Occipital lobe (tissue), 3 donors: ENCODE measurements at places on chromosomes 7 and 10. TPM values are rescaled to one million over a fixed set of nuclear protein-coding genes. Genes with fewer than 3 reads are reported as not detected.

GRCh38 chr7:38318803-38319416 is 45.5 kb upstream of the TARP start:
- DNase-seq: no peak

GRCh38 chr7:87164433-87164832 is 12.2 kb downstream of the DMTF1 start:
- no peak for DNase-seq

Gene PIP
- total RNA-seq: not detected

Gene IDI2
- not detected for total RNA-seq

- DNase-seq: no peak
These were observed 7.9 kb downstream of the KIF5B start for GRCh38 chr10:32048282-32048681.

Gene FKBP6
- total RNA-seq: not detected

Gene UBE3C
- total RNA-seq: 108 TPM

DNA sequence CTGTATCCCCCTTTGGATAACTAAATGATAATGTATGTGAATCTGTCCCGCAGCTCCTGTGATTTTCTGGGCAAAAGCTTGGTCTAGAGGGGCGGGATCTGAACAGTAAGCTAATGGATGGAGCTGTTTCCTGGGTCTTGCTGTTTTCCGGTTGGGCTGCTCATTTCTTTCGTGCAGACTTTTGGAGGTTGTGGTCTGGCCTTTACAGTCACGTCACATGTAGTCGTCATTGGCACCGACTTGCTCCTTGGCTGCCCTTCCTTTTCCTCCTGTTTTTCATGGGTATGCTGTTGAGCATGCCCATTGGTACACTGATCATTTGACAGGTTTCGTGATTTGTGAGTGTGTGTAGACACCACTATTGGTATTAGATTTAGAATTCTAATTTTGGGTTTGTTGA is 2.0 kb downstream of the FBH1 start:
- DNase-seq: no peak

GRCh38 chr10:50234486-50234885 is 16.8 kb downstream of the ASAH2 start:
- DNase-seq: no peak

Gene ARHGAP19
- total RNA-seq: 8.4 TPM

- DNase-seq: no peak
These were observed 386.7 kb upstream of the NPVF start for GRCh38 chr7:25615003-25615402.

Gene ZNF736
- 63.8 TPM for total RNA-seq

- DNase-seq: no peak
These were observed 222.6 kb downstream of the WDR11 start for GRCh38 chr10:121073728-121074127.

Gene ITIH2
- 8.6 TPM for total RNA-seq

DNA sequence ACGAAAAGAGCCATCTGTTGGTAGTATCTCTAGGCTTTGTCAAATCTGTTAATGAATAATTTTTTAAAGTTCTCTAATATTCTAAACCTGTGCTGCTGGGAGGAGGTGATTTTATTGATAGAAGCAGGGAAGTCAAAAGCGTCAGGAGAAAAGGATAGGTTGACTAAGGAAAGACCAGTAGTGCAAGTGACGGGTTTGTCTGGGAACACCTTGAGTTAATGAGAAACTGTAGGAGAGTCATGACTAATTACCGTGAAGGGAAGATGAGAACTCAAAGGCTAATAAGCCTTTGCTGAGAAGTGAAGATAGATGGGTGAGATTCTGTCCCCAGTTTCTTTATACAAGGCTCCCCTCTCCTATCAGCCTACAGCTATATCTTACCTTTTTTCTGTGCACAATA is 5.0 kb upstream of the PDK4 start:
- DNase-seq: no peak

DNA sequence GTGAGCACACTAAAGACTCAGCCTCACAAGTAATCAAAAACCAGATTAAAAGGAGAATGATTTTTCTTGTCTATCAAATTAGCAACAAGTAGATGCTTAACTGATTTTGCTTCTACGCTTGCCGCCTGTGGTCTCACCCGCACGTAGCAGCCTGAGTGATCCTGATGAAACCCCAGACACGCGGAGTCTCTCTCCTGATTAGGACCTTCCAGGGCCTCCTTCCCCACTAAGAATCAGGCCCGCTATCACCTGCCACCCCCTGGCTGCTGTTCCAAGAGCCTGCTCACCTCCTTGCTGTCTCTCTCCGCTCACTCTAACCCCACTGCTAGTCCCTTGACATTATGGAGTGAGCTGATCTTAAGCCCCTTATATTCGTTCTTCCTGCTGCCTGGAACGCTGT is 325.9 kb upstream of the NRP1 start:
- no peak for DNase-seq

- peak; percentile 49 for DNase-seq
These were observed 21.9 kb downstream of the ARID5B start for GRCh38 chr10:61923210-61923949.

- no peak for DNase-seq
These were observed 438.6 kb upstream of the MGMT start for GRCh38 chr10:129028451-129028850.

Gene HSPA12A
- total RNA-seq: 17.3 TPM

- DNase-seq: no peak
These were observed 83.4 kb upstream of the NUPR2 start for GRCh38 chr7:56199639-56200038.

- DNase-seq: no peak
These were observed 473.9 kb downstream of the AUTS2 start for GRCh38 chr7:70072220-70072619.

- no peak for DNase-seq
These were observed 278.7 kb upstream of the PHYHIPL start for GRCh38 chr10:58897708-58898107.

GRCh38 chr7:77409739-77410547 is 6.2 kb downstream of the GSAP start:
- DNase-seq: no peak

DNA sequence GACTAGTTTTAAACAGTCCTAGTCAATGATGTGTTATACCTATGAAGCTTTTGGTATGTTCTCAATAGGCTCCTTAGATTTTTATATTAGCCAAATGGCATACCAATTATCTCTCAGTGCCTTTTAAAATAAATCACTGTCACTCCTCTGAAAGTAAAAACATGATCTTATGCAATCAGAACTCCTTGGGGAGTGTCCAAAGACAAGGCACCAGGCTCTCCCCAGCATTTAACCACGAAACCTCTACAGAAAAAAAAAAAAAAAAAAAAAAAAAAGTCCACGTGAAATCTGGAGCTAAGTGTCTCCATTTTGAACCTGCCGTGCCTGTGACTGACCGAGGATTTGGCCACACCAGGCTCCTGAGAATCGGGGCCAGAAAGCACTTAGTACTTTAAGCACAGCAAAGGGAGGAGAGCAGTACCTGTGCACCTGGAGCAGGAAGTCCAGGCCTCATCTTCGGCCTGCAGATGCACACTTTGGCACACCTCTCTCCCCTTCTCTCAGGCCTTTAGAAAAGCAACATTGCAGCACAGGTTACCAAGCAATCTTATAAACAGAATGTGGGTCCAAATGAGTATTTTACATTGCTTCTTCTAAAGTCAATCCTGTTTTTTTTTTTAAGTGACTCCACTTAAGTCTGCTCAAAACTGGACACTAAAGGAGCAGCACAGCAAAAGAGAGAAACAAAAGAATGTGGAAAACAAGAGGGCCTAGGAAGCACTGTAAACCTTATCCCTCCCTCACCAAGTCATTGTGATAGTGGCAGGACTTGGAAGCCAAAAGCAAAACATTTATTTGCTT is 1.5 kb downstream of the FAM13C start:
- no peak for DNase-seq

GRCh38 chr7:150983893-150984368 is 5.8 kb upstream of the KCNH2 start:
- DNase-seq: no peak

DNA sequence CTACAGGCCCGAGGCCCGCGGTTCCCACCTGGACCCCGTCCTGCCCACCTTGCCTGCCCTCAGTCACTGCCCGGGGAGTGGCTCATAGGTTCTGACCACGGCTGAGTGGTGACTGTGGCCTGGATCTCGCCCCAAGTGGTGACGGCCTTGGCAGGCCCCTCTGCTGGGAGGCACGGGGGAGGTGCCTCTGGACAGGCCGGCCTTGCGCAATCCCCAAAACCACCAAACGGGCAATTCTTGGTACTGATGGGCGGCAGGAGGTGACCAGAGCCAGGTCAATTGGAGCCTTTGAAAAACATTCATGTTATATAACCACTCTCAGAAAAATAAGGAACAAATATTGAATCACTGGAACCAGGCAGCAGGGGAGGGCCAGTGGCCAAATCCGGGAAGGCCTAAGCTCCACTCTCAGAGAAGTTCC is 83.4 kb downstream of the PRKAG2 start:
- DNase-seq: no peak

DNA sequence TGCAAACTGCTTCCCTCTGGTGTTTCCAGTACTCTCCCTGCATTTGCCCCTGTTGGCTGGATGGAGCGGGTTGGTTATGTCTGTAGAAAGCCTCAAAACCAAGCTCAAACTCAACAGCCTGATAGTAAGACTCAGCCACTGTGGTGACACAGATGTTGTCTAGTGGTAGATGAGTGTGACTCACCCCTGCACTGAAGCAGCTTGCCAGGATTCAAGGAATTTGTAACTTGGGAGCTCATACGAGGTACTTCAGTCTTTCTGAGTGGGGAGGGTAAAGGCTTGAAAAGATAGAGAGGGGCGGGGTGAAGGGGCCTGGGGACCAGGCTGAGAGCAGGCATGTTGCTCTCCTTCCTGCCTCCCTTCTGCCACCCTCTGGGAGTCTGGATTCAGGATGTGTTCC is 22.9 kb upstream of the AQP1 start:
- peak; percentile 18 for DNase-seq

DNA sequence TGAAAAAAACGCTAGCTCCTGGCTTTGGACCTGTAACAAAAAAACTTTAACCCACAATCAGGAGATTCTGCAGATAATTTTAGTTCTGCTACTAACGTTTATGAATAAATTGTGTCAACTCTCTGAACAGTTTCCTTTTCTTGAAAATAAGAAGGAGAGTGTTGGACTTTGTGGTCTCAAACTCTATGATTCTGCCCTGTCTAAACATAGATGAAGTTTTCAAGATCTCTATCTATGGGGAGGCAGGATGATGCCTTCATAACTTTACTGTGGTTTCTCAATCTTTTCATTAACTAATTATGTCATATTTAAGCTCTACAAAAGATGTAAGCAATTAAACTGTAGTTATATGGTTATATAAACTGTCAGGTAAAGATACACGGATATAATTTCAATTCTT is 162.0 kb downstream of the REEP3 start:
- no peak for DNase-seq

Gene CPA4
- total RNA-seq: 0.78 TPM

DNA sequence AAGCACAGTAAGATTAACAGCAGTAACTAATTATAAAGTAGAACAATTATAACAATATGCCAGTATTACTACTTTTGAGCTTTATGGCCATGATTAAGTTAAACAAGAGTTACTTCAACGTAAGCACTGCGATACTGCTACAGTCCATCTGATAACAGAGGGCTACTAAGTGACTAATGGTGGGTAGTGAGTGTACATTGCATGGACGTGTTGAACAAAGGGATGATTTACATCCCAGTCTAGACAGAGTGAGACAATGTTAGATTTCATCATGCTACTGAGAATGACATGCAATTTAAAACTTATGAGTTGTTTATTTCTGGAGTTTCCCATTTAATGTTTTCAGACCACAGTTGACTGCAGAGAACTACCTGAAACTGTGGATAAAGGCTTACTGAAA is 45.6 kb downstream of the TPST1 start:
- DNase-seq: no peak

- no peak for DNase-seq
These were observed 24.0 kb upstream of the INPP5F start for GRCh38 chr10:119701861-119702260.

- no peak for DNase-seq
These were observed 39.4 kb upstream of the SH2D4B start for GRCh38 chr10:80498078-80498832.
